ENCODE measurements at places on chromosomes 13 and 19. TPM values are rescaled to one million over a fixed set of nuclear protein-coding genes. Genes with fewer than 3 reads are reported as not detected.

GRCh38 chr19:15466851-15467733 is 2.7 kb upstream of the RASAL3 start:
- no peaks in the 10 kb centered on the region for H3K36me3 ChIP-seq
- H3K27me3 ChIP-seq: peaks cover 49% of the 10 kb centered on the region
- DNase-seq: no peak

- peaks cover 3% of the 10 kb centered on the region for H3K4me1 ChIP-seq
- no peaks in the 10 kb centered on the region for H3K27me3 ChIP-seq
- DNase-seq: no peak
Measured at GRCh38 chr13:28579322-28579721, 79.6 kb upstream of the POMP start.

Gene ADGRE1
- total RNA-seq: not detected

Gene TFPT
- total RNA-seq: 8.4 TPM

- H3K4me3 ChIP-seq: no peak overlapping the region
- no peak overlapping the region for H3K27ac ChIP-seq
- H3K27me3 ChIP-seq: no peaks in the 10 kb centered on the region
Measured at GRCh38 chr19:30712431-30713337, 340.5 kb downstream of the ZNF536 start.

DNA sequence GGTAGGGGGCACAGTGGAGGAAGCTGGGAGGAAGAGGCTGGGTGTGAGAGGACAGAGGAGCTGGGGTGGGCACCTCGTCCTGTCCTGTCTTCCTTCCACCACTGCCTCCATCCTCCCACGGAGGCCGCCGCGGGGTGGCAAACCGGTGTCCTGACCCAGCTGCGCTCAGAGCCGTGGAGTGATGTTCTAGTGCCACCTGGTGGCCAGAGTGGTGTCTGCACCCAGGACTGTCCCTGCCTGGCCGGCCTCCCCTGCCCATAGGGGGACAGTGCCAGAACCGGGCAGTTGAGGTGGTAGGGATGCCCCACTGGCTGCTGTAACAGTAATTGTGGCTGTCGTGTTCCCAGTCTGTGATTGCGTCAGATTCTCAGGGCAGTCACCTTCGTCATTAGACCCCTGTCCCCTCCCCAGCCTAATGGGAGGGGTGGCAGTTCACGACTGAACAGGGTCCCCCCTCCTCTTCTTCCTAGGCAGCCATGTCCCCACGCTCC is 11.1 kb upstream of the ARRDC2 start:
- peaks cover 9% of the 10 kb centered on the region for H3K4me1 ChIP-seq
- no peak overlapping the region for H3K27ac ChIP-seq
- DNase-seq: peak; percentile 88
- H3K27me3 ChIP-seq: peaks cover 10% of the 10 kb centered on the region
- H3K36me3 ChIP-seq: peaks cover 43% of the 10 kb centered on the region

DNA sequence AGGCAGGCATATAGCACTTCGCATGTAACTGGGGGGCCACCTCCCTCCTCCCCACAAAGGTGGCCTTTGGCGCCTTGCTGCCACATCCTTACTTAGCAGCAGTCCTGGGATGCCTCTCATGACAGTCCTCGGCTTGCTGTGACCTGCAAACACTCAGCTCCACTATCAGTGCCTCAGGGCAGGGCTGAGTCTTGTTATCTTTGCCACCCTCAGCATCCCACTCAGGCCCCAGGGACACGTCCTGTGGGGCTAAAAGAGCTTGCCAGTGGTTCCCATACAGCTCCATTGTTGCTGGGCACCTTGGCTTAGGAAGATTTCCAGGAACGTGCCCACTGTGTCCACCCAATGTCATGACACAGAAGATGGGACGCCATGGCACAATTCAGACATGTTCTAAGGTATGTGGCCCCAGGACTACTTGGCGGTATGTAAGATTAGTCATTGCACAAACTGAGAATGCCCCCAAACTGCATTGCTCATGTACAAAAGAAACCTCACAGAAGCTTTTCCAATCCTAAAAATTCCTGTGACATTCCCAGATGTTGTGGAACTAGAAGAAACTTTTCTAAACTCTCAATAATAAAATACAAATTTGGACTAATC is 16.3 kb downstream of the DOCK9 start:
- DNase-seq: no peak
- no peak overlapping the region for H3K27ac ChIP-seq
- peaks cover 5% of the 10 kb centered on the region for H3K4me1 ChIP-seq
- H3K4me3 ChIP-seq: no peak overlapping the region
- no peaks in the 10 kb centered on the region for H3K36me3 ChIP-seq

DNA sequence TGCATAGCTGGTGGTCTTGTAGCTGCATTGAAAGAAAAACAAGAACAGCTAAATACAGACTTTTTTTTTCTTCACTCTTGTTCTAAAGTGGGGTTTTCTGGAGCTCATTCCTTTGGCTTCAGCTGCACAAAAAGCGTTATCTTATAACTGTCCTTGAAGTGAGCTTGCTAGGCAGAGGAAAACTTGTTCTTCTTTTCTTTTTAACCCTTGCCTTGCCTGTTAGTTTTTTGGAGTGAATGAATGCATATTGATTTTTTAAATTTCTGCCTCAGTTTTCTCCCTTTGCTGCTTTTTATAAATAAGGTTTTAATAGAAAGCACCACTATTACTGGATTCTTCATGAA is 1.5 kb downstream of the ZNF765 start:
- DNase-seq: no peak
- peaks cover 19% of the 10 kb centered on the region for H3K4me1 ChIP-seq
- H3K27ac ChIP-seq: no peak overlapping the region
- no peaks in the 10 kb centered on the region for H3K36me3 ChIP-seq
- H3K27me3 ChIP-seq: no peaks in the 10 kb centered on the region
- no peak overlapping the region for H3K4me3 ChIP-seq

- no peaks in the 10 kb centered on the region for H3K27me3 ChIP-seq
- no peak overlapping the region for H3K27ac ChIP-seq
- peaks cover 59% of the 10 kb centered on the region for H3K36me3 ChIP-seq
Measured at GRCh38 chr19:45935267-45935666, 20.7 kb upstream of the NANOS2 start.

Measured in spinal cord (tissue), 10 donors.